ENCODE measurements at places on chromosomes 16 and 17. TPM values are rescaled to one million over a fixed set of nuclear protein-coding genes. Genes with fewer than 3 reads are reported as not detected.

GRCh38 chr16:84611041-84611440 is 6.8 kb downstream of the COTL1 start:
- H3K4me3 ChIP-seq, result peak overlapping the region; percentile 80
- no peaks in the 10 kb centered on the region for H3K27me3 ChIP-seq
- peak overlapping the region; percentile 87 for H3K27ac ChIP-seq
- H3K36me3 ChIP-seq, result peaks cover 82% of the 10 kb centered on the region

DNA sequence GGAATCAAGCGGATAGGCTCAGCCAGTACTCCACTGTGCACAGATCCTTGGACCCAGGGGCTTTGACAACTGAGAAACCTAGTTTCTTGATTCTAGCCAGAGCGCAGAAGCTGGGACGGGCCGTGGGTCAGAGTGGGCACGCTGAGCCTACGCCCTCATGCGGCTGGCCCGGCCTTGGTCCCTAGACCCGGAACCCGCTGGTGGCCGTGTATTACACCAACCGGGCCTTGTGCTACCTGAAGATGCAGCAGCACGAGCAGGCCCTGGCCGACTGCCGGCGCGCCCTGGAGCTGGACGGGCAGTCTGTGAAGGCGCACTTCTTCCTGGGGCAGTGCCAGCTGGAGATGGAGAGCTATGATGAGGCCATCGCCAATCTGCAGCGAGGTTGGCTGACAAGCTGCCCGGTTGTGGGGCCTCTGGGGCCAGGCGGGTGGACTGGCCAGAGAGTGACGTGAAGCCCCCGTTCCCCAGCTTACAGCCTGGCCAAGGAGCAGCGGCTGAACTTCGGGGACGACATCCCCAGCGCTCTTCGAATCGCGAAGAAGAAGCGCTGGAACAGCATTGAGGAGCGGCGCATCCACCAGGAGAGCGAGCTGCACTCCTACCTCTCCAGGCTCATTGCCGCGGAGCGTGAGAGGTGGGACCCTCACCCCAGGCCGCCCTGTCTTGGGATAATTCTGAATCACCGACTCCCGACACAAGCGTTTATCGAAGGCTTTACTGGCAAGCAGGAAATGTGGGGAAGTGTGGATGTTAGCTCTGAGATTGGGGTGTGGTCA is 946 bp downstream of the STUB1 start:
- peaks cover 14% of the 10 kb centered on the region for H3K4me1 ChIP-seq
- peak overlapping the region; percentile 87 for H3K4me3 ChIP-seq
- peaks cover 24% of the 10 kb centered on the region for H3K36me3 ChIP-seq

- H3K27ac ChIP-seq, result peak overlapping the region; percentile 6
- H3K4me1 ChIP-seq, result peaks cover 41% of the 10 kb centered on the region
- no peaks in the 10 kb centered on the region for H3K36me3 ChIP-seq
- peaks cover 14% of the 10 kb centered on the region for H3K27me3 ChIP-seq
- peak; percentile 73 for DNase-seq
Observed at GRCh38 chr17:36092230-36092629, 2.3 kb upstream of the CCL3 start.

The HID1 gene
- not detected for total RNA-seq

The CHST4 gene
- not detected for total RNA-seq

All from activated CD4-positive, alpha-beta T cell treated with anti-CD3 and anti-CD28 coated beads, Interleukin-2, amount 10 ng/mL, durations not matched to agents 24 days and 14 days (primary cell).